Aorta (tissue), 5 donors: ENCODE measurements at places on chromosomes 4 and X. TPM values are rescaled to one million over a fixed set of nuclear protein-coding genes. Genes with fewer than 3 reads are reported as not detected.

The TBC1D9 gene
- polyA plus RNA-seq = 4.7 TPM

The KIAA1210 gene
- polyA plus RNA-seq = not detected

The GALNT7 gene
- 6.3 TPM for polyA plus RNA-seq

The PPP4R3C gene
- not detected for polyA plus RNA-seq

The LINC00632 gene
- polyA plus RNA-seq = 12.9 TPM
